Fibroblast of skin of scalp (primary cell): ENCODE measurements at places on chromosomes 5 and 9.

DNA sequence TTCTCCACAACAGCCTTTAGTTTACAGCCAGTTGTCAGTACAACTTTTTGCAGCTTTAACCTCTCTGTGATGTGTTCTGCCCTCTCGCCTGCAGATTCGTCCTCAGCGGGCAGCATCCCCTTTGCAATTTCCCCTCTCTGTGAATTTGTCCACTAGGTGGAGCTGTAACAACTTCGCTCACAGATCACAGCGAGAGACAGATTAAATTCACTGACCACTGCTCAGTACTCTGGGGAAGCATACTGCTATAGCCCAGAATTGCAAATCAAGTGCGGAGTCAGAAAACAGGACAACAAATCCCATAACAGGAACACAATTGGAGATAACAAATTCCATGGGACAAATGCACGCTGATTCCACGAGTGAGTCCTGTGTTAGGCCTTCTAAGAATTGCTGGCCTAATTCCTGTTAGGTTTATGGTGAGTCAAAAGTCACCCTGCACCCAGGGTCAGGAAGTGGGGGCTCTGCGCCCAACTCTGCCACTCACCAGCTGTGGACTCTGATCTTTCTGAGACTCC, 2124.9 kb downstream of the MAT2B start:
- peak; percentile 53 for DNase-seq

- DNase-seq: no peak
Observed at GRCh38 chr9:1513105-1513504, 462.9 kb downstream of the DMRT2 start.

DNA sequence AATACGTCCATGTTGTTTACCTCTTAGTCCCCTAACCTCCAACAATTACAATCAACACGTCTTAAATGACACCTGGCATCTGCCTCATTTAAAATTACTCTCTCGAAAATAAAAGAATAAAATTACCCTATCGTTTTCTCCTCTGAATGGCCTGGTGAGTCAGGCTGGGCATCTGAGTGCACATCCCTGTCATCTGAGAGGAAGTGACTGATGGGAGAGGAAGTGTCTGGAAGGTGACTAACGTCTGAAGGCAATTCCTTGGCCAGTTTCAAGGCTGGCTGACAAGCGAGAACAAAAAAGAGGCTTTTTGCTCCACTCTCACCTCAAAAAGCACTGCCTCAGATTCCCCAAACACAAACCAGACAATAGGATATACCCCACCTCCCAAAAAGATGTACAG, 57.7 kb downstream of the MAPKAP1 start:
- DNase-seq: peak; percentile 88

GRCh38 chr9:15286161-15286821, 20.7 kb downstream of the TTC39B start:
- no peak for DNase-seq

- no peak for DNase-seq
Observed at GRCh38 chr5:95643152-95643551, 3.4 kb upstream of the RFESD start.

GRCh38 chr9:95399261-95399660, 81.8 kb upstream of the FANCC start:
- DNase-seq: no peak
